Stimulated activated CD8-positive, alpha-beta memory T cell treated with anti-CD3 and anti-CD28 coated beads, Interleukin-4, amount 100 ng/mL, for 4 hours (primary cell): ENCODE measurements at places on chromosomes 2 and 18.

DNA sequence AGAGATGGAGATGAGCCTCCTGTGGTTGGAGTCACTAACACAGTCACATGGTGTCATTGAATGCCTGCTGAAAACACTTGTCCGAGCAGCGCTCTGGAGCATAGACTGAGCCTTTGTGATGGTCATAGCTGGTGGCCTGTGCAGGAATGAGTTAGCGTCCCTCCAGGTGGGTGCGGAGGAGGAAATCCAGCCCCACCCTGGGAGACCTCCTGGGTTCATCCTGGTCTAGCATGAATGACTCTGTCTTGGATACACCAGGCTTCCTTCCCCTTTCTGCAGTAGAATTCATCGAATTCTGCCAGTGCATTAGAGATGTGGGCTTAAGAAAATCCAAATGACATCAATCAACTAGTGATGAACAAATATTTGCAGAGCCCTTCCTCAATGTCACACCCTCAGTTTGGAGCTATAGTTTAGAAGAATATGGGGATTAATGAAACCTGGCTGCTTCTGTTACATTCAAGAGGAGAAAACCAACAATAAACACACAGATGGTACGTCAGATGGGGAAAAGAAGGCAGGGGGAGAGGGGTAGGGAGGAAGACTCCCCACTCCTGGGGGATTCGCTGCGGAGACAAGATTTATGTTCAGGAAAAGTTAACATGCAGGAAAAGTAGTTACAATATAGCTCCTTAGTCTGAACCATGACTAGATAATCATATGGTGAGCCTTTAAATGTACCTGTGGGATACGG lies 136.7 kb downstream of the DDX1 start:
- no peak for DNase-seq

GRCh38 chr2:8376603-8377410 lies 305.0 kb upstream of the ID2 start:
- no peak for DNase-seq

DNA sequence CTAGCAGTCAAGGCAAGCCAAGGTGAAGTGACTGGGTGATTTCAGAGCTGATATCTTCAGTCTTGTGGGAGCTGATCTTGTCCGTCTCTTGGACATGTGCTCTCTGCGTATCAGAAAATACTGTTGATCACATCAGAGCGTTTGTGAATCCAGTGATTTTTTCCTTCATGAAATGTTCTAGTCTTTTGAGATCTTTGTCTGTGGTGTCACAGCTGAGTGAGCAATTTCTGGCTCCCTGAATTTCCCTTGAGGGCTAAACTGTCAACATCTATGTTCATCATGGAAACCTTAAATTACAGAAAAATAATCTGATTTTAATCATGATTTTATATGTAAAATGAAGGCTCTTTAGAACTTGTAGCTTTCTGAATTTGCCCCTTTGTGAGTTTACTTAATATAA lies 432.0 kb downstream of the CCDC85A start:
- no peak for DNase-seq

GRCh38 chr2:148430101-148430500 lies 214.4 kb upstream of the EPC2 start:
- no peak for DNase-seq

GRCh38 chr2:216044883-216045486 lies 31.6 kb upstream of the MREG start:
- no peak for DNase-seq

DNA sequence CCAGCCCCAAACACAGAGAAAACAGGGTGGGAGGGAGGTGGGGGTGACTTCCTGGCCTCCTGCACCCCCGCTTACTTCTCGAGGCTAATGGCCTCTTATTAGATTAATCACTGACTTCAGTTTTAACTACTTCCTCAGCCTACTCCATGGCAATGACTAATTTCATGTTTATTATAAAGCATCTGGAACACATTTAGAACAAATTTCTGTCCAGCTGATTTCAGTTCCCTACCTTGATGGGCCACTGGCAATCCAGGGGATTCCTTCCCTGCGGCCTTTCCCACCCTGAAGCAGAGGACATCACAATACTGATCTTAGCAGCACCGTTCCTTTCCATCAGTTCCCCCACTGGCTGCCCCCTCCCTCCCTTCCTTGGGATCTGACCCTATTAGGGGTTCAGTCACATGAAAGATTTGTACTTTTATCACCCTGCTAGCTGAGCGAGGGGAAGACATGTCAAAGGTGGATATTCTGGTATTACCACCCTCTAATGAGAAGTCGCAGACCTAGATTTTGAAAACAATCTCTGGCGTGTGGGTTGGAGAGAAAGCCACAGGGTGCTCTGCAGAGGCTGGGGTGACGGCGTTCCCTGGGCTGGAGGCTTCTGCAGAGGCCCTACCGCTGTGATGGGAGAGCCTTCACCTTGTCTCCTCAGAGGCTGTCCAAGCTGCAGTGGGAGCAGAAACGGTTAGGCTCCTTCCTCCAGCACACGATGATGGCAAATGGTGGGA lies 67.6 kb downstream of the KIAA2012 start:
- no peak for DNase-seq

DNA sequence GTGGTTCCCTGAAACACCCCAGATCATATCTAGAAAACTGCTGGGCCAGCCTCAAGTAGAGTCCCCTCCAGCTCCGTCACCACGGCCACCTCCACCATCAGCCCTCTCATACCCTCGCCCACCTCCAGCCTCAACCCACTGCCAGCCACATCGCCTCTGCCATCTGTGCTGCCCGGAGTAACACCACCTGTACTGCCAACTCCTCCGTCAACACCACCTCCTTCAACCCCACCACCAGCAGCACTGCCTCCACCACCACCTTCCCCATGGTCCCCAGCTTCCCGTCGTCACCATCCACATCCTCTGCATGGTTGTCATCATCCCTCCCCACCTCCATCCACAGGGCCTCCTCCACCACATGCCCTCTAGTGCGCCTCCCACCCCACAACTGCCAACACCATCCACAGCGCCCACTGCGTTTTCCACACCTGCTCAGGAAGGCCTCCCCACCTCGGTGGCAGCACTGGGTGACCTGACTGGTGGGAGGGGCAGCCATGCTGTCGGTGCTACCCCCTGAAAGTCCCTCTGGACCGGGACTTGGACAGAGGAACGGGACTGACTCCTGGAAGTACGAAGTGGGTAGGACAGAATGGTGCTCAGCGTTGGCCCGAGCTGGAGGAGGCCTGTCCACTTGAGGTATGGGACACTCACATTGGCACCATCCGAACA lies 1.6 kb downstream of the SNED1 start:
- DNase-seq, result no peak

DNA sequence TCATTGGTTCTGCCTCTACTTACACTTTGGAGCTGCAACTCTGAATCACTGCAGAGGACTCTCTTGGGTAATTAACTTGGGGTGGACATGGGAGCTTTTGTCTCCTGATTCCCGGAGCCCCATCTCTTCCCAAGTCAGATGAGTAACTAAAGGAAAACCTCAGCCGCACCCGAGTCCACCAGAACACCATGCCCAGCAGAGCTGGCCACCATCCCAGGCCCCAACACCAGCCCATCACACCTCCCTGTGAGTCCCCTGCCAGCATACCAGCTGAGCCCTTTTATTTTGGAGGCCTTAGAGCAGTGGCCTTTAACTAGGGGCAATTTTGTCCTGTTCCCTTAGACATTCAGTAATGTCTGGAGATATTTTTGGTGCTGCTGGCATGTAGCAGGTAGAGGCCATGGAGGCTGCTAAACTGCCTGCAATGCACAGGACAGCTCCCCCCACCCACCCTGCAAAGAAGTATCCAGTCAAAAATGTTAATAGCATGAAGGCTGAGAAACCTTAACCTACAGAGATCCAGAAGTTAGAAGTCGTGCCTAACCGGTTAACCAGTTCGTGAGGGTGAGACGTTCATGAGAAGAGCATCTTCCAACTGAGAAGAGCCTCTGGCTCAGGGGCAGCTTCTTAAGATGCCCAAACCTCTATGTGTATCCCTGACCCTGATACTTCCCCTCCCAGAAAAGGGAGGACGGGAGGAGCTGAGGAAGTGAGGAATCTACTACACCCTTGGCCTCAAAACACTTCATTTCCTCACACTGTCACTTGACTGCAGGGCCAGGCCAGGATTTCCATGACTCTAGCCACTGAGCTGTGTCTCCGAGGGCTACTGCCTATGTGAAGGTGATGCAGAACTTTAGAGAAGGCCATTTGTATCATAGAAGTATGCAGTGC lies 139.9 kb upstream of the EPAS1 start:
- DNase-seq, result no peak

DNA sequence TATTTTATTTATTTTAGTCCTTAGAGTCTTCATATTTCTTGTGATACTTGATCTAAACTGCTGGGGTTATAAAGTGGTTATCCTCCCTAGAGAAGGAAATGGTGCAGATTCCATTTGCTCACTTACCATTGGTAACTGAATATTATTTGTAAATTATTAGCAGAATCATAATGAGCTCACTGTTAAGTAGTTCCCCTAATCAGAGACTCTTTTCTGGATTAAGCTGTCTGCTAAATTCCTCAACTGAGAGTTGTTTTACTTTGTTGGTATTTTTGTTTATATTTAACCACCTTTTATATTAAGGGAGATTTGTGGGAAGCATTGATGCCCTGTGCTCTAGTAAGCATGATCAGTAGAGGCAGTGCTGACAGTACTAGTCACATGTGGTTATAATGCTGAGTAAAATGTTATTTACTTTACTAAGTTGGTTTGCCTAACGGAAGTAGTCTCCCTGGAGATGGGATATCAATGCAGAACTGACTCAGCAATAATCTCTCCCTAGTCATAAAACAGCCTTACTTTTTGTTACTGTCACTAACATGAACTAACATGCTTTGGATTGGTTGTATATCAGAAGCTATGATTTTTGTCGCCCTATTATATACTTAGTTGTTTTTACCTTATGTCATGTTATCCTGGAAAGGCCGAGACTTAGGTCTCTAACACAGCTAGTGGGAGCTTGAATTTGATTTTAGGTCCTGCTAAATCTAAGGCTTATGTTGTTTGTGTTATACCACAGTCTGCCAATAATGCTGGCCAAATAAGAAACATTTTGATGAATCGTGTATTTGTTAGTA lies 166.7 kb downstream of the MCFD2 start:
- DNase-seq, result no peak

DNA sequence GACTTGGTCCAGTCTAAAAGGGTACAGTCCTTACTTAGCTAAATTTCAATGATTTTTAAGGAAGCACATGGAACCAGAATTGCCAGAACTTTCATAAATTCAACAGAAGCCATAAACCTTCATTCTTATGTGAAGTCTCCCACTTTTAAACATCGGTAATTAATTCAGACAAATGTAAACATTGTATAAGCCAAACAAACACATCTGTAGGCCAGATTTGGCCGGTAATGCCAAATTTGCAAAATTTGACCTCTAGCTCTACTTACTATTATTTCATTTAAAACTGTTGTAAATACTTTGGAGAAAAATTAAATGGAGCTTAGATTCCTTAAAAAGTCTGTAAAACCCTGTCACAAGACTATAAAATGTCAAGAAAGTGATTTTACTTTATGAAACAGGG lies 83.2 kb upstream of the GALNT5 start:
- no peak for DNase-seq

- no peak for DNase-seq
Measured at GRCh38 chr18:47752796-47753645, 177.4 kb downstream of the SMAD2 start.

GRCh38 chr2:102735416-102736109 lies 26.3 kb upstream of the TMEM182 start:
- no peak for DNase-seq

DNA sequence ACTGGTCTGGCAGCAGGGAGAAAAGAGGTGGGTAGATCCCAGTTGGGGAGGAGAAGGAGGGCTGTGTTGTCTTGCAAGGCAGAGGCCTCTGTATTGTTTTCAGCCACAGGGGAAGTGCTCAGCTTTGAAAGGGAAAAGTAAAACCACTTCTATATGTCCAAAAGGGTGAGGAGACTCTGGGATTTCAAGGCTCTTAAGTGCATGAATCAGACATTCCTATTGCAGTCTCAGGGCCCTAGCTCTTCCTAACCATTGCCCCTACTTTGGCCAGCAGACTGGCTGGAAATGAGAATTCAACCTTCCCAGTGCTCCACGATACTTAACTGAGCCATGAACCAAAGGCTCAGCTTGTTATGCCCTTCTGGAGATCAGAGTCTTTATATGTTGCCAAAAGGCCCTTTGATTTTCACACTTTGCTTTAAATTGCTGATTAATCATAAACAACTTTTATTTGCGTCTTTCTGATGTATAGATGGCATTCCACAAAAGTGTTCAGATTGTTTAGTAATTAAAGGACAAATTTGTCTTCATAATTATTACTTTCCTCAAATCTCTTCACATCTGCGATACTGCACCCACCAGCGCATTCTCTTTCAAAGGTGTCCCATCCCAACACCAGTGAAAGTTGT lies 313.8 kb upstream of the MMADHC start:
- DNase-seq, result no peak

- DNase-seq, result no peak
Measured at GRCh38 chr2:188875104-188875503, 99.1 kb upstream of the COL3A1 start.

- no peak for DNase-seq
Measured at GRCh38 chr2:3435445-3435844, 56.0 kb downstream of the TRAPPC12 start.

DNA sequence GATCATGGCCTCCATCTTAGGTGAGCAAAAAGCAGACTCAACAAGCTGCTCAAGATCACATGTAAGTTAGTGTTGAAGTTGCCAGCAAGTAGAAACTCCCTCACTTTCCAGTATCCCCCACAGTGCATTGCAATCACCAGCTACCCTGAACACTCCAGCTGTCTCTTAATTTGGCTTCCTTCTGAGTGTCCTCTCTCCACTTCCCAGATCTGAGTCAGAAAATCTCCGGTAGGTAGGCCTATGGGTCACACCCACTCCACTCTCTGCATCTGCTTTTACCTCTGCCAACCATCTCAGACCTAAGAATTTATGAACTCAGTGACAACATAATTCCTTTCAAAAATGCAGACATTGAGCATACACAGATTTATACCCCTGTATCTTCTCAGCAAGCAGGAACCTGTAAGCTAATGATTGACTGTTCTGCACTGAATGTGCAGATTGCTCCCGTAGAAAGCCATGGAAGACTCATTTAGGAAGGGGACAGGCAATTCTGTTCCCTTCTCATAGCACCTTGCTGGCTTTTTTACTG lies 656.9 kb downstream of the EPHA4 start:
- no peak for DNase-seq

GRCh38 chr2:46886268-46887027 lies 29.2 kb downstream of the MCFD2 start:
- DNase-seq, result no peak

DNA sequence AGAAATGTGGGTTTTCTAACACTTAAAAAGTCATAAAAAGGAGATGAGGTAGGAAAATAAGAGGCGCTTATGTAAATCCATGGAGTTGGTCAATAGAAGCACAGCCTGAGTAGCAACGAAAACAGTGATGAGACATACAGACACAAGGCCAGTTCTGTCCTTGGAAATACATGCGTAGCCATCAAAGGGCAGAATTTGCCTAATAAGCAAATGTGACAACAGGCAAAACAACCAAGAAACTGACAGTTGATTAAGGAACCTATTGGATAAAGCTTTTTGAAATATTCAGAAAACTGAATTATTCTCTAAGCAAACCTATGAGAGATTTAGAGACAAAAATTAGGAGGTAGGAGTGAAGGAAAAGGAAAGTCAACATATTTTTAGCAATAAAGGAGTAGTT lies 586.3 kb downstream of the PLCL1 start:
- DNase-seq, result no peak
